ENCODE measurements at places on chromosomes 6 and 20.

- DNase-seq, result peak; percentile 79
Observed at GRCh38 chr20:48921168-48921882, at the start of gene ARFGEF2. Gene ARFGEF2, plus strand, starts transcription at chr20:48921711. Its CDS starts 179 bp downstream, at chr20:48921890.

DNA sequence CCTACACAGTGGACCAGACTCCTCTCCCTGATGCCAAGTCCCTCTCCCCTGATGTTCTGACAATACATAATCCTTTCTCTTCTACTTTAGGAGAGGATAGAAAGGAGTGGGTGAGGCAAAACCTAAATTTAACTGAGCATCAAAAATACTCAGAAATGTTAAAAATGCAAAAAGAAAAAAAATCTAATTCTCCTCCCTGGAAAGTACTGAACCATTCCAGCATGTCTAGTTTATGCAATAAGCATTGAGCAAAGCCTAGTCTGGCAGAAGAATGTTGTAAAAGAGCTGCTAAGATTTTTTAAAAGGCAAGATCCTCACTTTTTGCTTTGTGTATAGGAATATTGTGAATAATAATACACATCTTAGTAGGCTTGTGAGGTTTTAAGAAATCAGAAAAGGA is 116.6 kb upstream of the STXBP5 start:
- DNase-seq, result no peak

GRCh38 chr6:139568956-139569538 is 194.6 kb upstream of the CITED2 start:
- no peak for DNase-seq

- no peak for DNase-seq
Observed at GRCh38 chr6:6633898-6634734, 45.6 kb downstream of the LY86 start.

- peak; percentile 39 for DNase-seq
Observed at GRCh38 chr6:118894425-118895260, 691 bp downstream of the ASF1A start.

DNA sequence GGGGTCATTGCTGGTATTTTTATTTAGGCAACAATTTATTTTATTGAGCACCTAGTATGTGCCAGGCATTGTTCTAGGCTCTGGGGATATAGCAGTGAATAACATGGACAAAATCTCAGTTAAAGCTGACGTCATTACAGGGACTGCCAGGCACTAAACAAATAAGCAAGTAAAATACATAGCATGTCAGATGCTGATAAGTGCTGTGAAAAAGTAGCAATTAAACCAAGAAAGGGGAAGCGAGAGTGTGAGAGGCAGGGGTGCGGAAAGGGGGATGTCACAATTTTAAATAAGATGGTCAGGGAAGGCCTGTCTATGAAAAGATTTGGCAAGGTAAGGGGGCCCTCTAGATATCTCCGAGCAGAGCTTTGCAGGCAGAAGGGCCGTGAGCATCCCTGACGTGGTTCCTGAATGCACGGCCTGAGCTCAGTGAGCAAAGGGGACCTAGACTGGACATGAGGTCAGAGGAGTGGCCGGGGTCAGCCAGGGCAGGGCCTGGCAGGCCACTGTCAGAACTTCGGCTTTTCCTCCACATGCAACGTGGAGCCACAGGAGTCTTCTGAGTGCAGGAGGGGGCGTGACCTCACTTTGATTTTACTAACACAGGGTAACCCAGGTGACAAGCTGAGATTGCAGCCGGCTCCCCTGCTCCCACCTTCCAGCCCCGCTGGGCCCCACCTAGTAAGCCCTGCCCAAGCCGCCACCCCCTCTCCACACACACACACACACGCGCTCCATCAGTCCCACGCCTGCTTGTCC is 24.2 kb upstream of the SIRPA start:
- DNase-seq, result no peak

GRCh38 chr6:52416629-52417151 is 3.5 kb upstream of the EFHC1 start:
- no peak for DNase-seq

DNA sequence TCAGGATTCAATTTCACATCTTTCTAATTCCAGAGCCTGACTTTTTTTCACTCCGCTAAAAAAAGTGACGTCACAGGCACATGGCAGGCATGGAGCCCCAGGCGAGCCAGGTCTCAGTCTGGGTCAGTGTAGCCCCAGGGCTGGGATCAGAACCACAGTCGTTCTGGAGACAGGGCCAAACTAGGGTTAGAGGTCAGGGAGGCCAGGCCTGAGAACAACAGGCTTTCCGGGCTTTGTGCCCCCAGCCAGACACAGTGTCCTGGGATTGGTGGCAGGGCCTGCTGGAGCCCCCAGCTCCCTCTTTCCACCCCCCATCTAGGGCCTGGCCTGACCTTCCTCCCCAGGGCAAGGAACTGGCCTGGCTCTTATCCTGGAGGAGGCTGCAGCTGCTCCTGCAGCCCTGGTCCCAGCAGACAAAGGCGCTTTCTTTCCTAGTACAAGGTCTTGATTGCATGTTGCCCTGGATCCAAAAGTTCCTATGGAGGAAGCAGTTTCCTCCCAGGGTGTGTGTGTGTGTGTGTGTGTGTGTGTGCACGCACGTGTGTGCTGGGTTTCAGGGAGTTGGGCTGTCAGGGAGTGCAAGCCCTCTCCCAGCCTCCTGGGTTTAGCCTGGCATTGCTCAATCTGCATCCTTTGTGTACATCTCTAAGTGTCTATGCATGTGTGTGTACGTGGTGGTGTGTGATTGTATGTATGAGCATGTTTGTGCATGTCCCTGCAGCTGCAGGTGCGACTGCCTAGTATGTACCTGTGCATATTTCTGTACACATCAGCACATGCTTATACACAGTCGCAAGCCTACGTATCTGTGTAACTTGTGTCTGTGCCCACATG is 26.5 kb upstream of the EMILIN3 start:
- DNase-seq, result no peak

- no peak for DNase-seq
Observed at GRCh38 chr6:49457771-49458170, 5.3 kb downstream of the MMUT start.

- DNase-seq, result peak; percentile 17
Observed at GRCh38 chr20:5844063-5844681, 94.0 kb downstream of the SHLD1 start.

GRCh38 chr20:1035466-1035865 is 33.4 kb upstream of the RSPO4 start:
- no peak for DNase-seq

- DNase-seq, result no peak
Observed at GRCh38 chr6:85551264-85551663, 42.4 kb downstream of the SNX14 start.

DNA sequence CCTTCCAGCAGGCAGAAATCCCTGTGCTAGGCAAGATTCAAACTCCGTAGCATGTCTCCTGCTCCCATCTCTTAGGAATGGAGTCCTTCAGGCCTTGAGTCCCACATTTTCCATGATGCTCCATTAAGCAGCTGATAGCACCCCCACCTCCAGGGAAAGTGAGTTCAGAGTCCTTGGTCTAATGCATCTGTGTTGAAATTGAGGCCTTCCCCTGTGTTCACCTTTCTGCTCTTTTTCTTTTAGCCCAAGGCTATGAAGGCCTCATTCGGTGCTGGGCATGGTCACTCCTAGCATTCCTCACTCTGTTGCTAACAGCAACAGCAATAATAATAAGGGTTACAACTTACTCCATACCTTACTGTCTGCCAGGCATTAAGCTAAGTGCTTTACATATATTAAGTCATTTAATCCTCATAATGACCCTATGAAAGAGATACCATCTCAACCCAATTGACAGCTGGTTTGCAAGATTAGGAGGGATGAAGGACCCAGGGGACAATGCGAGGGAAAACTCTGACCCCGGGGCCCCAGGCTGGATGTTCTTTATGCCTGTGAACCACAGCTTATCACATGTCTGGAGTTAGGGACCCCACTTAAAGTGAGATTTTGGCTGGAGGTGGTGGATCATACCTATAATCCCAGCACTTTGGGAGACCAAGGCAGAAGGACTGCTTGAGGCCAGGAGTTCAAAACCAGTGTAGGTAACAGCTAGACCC is 17.5 kb upstream of the PANK2 start:
- no peak for DNase-seq
